ENCODE measurements at places on chromosomes 12 and 14. TPM values are rescaled to one million over a fixed set of nuclear protein-coding genes. Genes with fewer than 3 reads are reported as not detected.

DNA sequence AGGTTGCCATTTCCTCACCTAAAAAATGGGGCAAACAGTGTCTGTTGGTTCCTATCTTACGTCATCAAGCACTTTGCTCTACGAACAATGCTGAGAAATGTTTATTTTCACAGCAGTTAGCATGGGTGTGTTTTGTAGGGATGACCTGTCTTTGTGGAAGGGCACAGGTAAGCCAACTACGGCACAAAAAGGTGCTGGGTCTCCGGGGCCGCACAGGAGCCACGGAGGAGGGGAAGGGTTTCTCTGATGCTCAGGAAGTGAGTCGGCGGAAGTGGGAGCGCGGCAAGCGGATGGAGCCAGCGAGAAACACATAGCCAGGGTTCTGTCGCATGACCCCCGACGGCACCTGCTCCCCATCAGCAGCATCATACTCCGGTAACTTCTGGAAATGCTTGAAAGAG, 65.6 kb upstream of the TCL1B start:
- H3K36me3 ChIP-seq, result peaks cover 12% of the 10 kb centered on the region
- H3K27me3 ChIP-seq, result peaks cover 50% of the 10 kb centered on the region
- peak overlapping the region; percentile 62 for H3K27ac ChIP-seq
- H3K4me1 ChIP-seq, result no peaks in the 10 kb centered on the region

DNA sequence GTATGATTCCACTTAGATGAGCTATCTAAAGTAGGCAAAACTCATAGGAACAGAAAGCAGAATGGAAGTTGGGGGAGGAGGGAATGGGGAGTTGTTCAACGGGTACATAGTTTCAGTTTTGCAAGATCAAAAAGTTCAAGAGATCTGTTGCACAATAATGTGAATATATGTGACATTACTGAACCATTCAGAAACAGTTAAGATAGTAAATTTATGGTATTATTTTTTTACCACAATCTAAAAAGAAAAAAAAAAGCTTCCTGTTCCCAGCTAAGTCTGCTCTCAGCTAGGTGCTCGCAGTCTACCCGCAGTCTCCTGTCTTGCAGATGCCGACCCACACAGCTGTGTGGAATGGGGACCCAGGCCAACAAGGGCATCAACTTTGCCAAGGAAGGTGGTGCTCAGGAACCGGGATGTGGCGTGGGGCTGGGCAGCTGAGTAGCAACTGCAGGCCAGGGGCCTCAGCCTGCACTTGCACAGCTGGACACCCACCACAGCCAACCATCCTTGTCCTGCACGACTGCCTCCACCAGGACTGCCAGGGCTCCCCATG, 15.3 kb upstream of the ANO6 start:
- no peaks in the 10 kb centered on the region for H3K27me3 ChIP-seq
- H3K4me1 ChIP-seq, result peaks cover 24% of the 10 kb centered on the region
- H3K36me3 ChIP-seq, result peaks cover 5% of the 10 kb centered on the region
- DNase-seq, result no peak

GRCh38 chr12:65962036-65962430, 137.8 kb downstream of the HMGA2 start:
- H3K27me3 ChIP-seq, result peaks cover 34% of the 10 kb centered on the region
- no peak for DNase-seq
- no peaks in the 10 kb centered on the region for H3K4me1 ChIP-seq
- no peaks in the 10 kb centered on the region for H3K36me3 ChIP-seq
- no peak overlapping the region for H3K27ac ChIP-seq

- peaks cover 17% of the 10 kb centered on the region for H3K4me1 ChIP-seq
- H3K4me3 ChIP-seq, result no peak overlapping the region
- no peaks in the 10 kb centered on the region for H3K27me3 ChIP-seq
These were observed 10.7 kb downstream of the MED13L start for GRCh38 chr12:116266631-116267349.

GRCh38 chr12:131221957-131222328, 268.2 kb downstream of the ADGRD1 start:
- peaks cover 6% of the 10 kb centered on the region for H3K4me1 ChIP-seq
- peak overlapping the region; percentile 9 for H3K4me3 ChIP-seq
- H3K36me3 ChIP-seq, result peaks cover 4% of the 10 kb centered on the region

Gene GLIPR1L2
- 0.50 TPM for total RNA-seq

- no peak overlapping the region for H3K27ac ChIP-seq
- H3K27me3 ChIP-seq, result no peaks in the 10 kb centered on the region
- H3K4me1 ChIP-seq, result peaks cover 2% of the 10 kb centered on the region
- H3K36me3 ChIP-seq, result no peaks in the 10 kb centered on the region
These were observed 102.7 kb downstream of the LRRK2 start for GRCh38 chr12:40327535-40327934.

DNA sequence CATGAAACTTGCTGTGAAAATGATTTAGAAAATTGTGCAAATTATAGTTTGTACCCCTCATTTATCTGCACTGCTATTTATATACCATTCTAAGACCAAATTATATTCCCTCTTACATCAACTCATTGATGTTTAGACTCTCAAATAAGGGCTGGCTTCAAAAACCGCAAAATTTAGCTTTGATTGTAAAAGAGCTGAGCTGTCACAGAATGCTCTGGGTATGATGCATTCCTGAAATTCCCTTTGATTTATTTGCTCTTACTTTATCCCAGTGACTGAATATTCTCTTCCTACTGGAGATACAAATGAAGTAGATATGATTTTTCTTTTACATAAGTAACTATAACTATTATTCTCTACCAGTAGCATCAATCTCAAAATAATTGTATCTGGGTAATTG, 78.0 kb upstream of the TMTC2 start:
- no peaks in the 10 kb centered on the region for H3K4me1 ChIP-seq
- no peak for DNase-seq
- H3K4me3 ChIP-seq, result no peak overlapping the region
- H3K27ac ChIP-seq, result no peak overlapping the region
- peaks cover 2% of the 10 kb centered on the region for H3K36me3 ChIP-seq

Gene KCNMB4
- total RNA-seq, result 0.26 TPM

Gene CDKL1
- 5.1 TPM for total RNA-seq

DNA sequence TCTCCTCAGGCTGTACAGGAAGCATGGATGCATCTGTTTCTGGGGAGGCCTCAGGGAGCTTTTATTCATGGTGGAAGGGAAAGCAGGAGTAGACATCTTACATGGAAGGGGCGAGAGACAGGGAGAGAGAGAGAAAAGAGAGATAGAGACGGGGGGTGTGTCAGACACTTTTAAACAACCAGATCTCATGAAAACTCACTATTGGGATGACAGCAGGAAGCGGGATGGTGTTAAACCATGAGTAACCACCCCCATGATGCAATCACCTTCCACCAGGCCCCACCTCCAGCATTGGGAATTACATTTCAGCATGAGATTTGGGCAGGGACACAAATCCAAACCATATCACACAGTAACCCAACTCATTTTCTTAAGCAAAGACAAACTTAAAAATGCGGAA, 110.0 kb upstream of the EEA1 start:
- no peak overlapping the region for H3K27ac ChIP-seq
- H3K4me1 ChIP-seq, result no peaks in the 10 kb centered on the region
- H3K4me3 ChIP-seq, result no peak overlapping the region
- DNase-seq, result no peak

Gene LPAR5
- total RNA-seq, result 2.9 TPM

GRCh38 chr12:119809023-119809422, 68.1 kb downstream of the CIT start:
- peak overlapping the region; percentile 12 for H3K27ac ChIP-seq
- peaks cover 7% of the 10 kb centered on the region for H3K4me1 ChIP-seq
- H3K36me3 ChIP-seq, result peaks cover 2% of the 10 kb centered on the region
- DNase-seq, result no peak
- H3K27me3 ChIP-seq, result no peaks in the 10 kb centered on the region
- no peak overlapping the region for H3K4me3 ChIP-seq

GRCh38 chr12:118187751-118188435, 52.0 kb downstream of the PEBP1 start:
- no peak overlapping the region for H3K4me3 ChIP-seq
- DNase-seq, result no peak
- no peaks in the 10 kb centered on the region for H3K36me3 ChIP-seq
- H3K4me1 ChIP-seq, result peaks cover 5% of the 10 kb centered on the region
- peak overlapping the region; percentile 32 for H3K27ac ChIP-seq

All from T-helper 17 cell (primary cell).